Activated CD8-positive, alpha-beta T cell treated with anti-CD3 and anti-CD28 coated beads, Interleukin-2, amount 10 ng/mL, durations not matched to agents 7 days and 5 days (primary cell): ENCODE measurements at places on chromosomes 1 and 21.

DNA sequence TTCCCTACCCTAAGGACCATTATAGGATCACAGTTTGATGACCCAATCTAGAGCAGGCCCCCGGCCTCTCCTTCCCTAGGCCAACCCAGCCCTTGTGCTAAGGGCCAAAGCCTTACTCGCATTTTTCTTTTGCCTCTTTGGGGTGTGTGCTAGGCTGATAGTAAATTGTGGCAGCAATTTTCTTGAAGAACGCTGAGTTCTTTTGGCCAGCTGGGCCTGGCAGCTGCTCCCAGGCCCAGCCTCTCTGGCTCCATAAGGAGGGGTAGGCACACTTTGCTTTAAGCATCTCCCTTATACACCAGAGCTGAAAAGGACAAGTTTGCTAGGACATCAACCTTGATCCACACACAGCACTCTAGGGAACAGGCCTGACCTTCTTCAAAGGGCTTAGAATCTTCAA lies 4.2 kb downstream of the OLFML2B start:
- peaks cover 21% of the 10 kb centered on the region for H3K27me3 ChIP-seq
- no peaks in the 10 kb centered on the region for H3K36me3 ChIP-seq
- peaks cover 9% of the 10 kb centered on the region for H3K4me1 ChIP-seq
- DNase-seq, result no peak
- H3K4me3 ChIP-seq, result no peak overlapping the region

DNA sequence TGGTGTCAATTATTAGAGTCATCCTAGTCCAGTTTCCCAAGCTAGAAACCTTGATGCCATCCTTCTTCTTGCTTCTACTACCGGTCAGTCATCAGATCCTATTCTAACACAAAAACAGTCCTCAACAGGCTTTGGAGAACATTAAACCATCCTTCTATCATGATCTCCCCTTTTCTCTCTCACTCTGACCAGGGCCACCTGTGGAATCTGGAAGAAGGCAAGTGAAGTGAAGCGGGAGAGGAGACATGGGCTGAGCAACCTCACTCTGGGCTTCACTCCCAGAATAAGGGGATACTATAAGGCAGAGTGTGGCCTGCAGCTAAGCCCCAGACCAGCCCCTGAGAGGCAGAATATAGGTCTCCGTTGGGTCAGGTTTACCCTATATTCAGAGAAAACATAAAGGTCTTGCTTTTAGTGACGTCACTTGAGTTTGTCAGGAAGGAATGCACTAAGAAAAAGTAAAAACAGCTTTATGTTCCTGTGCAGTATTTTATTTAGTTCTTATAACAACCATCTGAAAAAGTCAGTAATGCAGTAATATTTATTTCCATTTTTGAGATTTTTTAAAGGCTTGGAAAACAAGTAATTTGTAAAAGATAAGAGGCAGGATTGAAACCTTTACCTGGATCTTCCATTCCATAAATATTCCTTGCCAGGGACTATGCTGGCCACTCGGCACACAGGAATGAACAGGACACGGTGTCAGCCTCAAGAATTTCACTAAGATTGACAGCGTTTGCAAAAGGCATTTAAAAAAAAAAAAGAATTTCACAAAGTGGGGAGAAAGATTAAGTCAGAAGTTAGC lies 61.3 kb downstream of the NFASC start:
- H3K4me1 ChIP-seq, result no peaks in the 10 kb centered on the region
- no peak for DNase-seq
- no peak overlapping the region for H3K4me3 ChIP-seq
- peaks cover 6% of the 10 kb centered on the region for H3K27me3 ChIP-seq

DNA sequence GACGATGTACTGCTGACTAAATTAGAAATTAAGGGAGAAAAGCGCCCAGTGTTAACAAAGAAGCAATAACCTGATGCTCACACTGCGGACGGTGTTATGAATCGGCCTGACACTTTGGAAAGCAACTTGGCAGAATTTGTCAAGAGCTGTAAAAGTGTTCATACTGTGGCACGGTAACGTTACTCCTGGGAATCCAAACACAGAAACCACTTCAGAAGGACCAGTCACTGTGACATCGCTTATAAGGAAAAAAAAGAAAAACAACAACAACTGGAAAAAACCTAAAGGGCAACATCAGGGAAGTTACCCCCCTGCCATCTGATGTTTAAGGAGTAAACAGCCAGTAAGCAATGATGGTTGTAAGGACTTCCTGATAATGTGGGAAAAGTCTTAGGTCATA lies 27.7 kb downstream of the CAPZB start:
- H3K4me1 ChIP-seq, result peaks cover 83% of the 10 kb centered on the region
- H3K36me3 ChIP-seq, result peaks cover 32% of the 10 kb centered on the region
- no peak overlapping the region for H3K4me3 ChIP-seq
- DNase-seq, result no peak
- H3K27ac ChIP-seq, result no peak overlapping the region

DNA sequence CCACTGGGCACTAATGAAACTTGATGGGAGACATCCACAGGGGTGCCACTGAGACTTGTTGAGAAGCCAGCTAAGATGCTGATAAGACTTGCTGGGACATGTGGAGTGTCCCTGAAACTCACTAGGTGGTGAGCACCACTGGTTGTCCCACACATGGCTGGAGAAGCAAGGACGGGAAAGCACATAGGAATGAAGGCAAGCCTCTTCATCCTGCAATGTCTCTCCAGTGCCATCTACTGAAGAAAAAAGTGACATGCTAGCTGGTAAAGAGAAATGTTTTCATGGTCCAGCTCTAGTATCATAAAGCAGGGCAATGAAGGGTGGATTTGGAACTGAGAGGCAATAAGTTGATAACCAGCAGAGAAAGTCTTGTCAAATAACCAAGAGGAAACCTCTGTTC lies 283.0 kb downstream of the PAPPA2 start:
- H3K27ac ChIP-seq, result no peak overlapping the region
- no peaks in the 10 kb centered on the region for H3K36me3 ChIP-seq
- H3K27me3 ChIP-seq, result no peaks in the 10 kb centered on the region
- no peak for DNase-seq

DNA sequence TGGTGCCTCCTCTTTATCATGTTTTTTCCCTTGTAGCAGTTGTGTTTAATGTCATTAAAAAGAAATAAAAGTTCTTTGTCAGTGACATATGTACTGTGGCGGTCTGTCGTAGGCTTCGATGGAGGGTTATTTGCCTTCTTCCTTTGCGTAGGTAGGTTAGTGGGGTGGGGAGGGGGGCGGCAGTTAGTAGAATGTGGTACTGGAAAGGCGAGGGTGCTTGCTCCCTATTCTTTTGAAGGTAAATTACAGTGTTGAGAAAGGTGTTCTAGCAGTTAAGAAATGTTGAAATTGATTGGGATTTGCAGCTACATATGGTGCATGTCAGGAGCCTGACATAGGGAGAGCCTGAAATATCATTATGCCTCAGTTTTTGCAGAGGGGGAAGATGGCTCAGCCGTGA lies 11.9 kb downstream of the FNDC5 start:
- no peaks in the 10 kb centered on the region for H3K27me3 ChIP-seq
- no peaks in the 10 kb centered on the region for H3K4me1 ChIP-seq
- no peak overlapping the region for H3K27ac ChIP-seq
- DNase-seq, result no peak
- peaks cover 55% of the 10 kb centered on the region for H3K36me3 ChIP-seq

DNA sequence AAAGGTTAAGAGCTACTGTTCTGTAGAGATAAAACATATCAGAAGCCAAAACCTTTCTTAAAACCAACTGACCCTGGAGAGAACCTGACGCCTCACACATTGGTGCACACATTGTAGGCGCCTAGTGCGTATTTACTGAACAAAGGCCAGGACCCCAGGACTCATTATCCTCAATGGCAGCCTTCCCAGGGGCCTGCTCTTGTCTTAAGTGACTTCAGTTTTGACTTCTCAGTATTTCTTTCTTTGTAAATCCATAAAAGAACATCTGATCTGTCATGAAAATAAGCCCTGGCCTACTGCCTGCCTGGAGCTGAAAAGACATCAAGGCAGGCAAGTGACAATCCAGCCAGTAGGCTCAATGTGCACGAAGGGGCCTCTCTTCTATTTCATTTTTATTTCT lies 27.6 kb downstream of the ABCA4 start:
- H3K27ac ChIP-seq, result no peak overlapping the region
- no peaks in the 10 kb centered on the region for H3K27me3 ChIP-seq
- H3K4me3 ChIP-seq, result no peak overlapping the region
- peaks cover 43% of the 10 kb centered on the region for H3K4me1 ChIP-seq
- H3K36me3 ChIP-seq, result peaks cover 2% of the 10 kb centered on the region
- no peak for DNase-seq

GRCh38 chr21:28333578-28334075 lies 659.0 kb downstream of the LTN1 start:
- H3K4me3 ChIP-seq, result no peak overlapping the region
- no peaks in the 10 kb centered on the region for H3K36me3 ChIP-seq
- no peak for DNase-seq
- no peaks in the 10 kb centered on the region for H3K4me1 ChIP-seq
